BE2C (cell line): ENCODE measurements at places on chromosomes 1 and 21.

GRCh38 chr1:116111524-116112021, 374 bp downstream of the MAB21L3 start:
- DNase-seq, result no peak

- no peak for DNase-seq
Observed at GRCh38 chr1:203512848-203513584, 19.1 kb downstream of the OPTC start.

DNA sequence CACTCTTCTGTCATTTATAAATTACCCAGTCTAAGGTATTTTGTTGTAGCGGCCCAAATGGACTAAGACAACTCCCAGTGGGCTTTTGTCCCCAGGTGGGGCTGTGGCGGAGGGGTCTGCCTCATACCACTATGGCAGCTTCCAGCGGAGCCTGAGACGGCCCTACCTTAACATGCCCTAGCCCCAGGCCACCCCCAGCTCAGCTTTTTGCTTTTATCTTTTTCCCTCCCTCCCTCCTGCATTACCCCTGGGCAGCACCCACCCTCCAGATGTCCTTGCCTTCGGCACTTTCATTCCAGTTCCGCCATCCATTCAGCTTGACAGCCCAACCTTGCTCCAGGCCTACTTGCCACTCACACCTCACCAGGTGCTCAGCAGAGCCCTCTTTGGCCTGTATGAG, 307.3 kb downstream of the PTPRU start:
- no peak for DNase-seq

GRCh38 chr1:154786804-154787570, 83.1 kb downstream of the KCNN3 start:
- no peak for DNase-seq

DNA sequence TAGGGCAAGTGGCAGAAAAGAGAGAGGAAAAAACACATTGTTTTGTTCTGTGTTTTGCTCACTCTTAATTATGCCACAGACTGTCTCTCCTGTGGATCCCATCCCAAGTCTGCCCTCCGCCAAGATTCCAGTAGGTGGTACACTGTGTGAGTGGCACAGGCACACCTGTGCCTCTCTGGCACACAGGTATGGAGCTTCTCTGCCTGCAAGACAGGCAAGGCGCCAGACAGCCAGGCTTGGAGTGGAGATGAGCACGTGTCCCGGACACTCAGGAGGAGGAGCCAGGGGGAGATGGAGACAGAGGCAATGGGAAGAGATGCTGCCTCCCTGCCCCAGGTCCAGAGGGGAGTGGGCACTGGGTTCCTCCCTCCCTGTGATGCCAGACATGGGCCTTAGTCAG, 6.5 kb upstream of the GRIK3 start:
- DNase-seq, result no peak

DNA sequence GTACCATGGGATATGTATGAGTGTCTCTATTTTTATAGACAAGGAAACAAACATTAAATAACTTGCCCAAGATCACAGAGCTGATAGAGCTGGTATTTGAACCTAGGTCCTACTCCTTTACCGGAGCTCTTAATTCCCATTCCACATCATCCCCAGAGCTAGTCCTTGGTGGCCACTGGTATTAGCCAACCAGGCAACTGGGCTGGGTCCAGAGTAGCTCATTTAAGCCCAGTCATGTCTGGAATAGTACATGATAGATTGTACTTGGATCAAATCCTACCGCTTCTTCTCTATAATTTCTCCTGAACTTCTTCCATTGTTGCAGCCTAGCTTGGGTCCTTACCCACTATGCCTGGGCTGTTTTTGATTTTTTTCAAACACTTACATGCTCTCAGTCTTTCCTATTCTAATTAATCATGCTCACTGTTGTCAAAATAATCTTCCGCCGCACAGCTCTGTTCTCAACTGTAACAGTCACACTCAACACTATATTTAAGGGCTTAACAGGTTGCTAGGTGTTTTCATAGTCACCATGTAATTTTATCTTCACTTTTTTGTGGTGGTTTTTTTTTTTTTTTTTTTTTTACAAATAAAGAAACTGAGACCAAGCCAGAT, 80.2 kb downstream of the COLGALT2 start:
- no peak for DNase-seq

GRCh38 chr1:155892796-155893195, 18.4 kb downstream of the RIT1 start:
- no peak for DNase-seq

DNA sequence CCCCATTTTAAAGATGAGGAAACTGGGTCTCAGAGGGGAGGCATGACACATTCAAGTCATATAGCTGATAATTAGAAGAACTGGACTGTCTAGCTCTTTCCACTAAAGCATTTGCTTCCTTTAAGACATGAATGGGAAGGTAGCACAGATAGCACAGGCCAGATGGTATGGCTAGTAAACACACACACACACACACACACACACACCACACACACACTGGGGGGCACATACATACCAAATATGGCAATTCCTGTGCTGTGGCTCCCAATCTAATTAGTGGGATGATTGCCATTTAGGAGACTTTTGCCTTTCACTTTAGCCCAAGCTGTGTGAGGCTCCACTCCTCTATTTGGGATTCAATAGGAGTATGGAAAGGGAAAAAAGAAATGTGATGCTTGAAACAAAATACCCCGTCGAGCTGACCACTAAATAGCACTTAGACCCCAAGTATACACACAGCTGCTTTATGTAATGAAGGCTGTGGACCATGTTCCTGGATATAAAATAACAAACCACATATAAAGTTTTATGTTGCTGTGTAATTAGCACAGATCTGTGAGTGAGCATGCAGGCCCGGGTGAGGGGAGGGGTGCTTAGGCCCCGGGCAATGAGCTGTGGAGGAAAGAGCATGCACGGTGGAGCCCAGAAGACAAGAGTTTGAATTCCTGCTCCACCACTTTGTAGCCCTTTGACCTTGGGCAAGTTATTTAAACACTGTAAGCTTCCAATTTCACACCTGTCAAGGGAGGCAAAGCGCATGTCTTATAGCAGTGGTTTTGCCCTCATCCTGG, 6.8 kb upstream of the TRABD2B start:
- peak; percentile 33 for DNase-seq

- no peak for DNase-seq
Observed at GRCh38 chr1:1938613-1939295, 19.7 kb upstream of the TMEM52 start.

GRCh38 chr21:38478782-38479181, 19.5 kb downstream of the ERG start:
- DNase-seq, result no peak

DNA sequence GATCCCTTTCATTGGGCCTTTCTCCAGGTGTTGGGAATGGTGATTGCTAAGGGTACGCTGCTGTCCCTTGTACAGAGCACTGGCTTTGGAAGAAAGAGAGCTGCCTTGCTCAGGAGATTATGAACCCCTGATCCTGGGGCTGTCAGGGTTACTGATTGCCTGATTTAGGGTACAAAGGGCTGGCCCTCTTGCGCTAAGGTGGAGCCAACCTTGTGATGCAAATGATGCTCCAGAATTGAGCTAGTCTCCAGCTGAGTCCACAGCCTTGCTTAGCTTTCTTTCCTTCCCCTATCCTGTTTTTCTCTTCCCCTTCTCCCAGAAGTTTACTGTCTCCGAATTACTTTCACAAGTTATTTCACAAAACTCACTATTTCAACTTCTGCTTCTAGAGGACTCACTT, 334.7 kb downstream of the AMY1C start:
- no peak for DNase-seq

DNA sequence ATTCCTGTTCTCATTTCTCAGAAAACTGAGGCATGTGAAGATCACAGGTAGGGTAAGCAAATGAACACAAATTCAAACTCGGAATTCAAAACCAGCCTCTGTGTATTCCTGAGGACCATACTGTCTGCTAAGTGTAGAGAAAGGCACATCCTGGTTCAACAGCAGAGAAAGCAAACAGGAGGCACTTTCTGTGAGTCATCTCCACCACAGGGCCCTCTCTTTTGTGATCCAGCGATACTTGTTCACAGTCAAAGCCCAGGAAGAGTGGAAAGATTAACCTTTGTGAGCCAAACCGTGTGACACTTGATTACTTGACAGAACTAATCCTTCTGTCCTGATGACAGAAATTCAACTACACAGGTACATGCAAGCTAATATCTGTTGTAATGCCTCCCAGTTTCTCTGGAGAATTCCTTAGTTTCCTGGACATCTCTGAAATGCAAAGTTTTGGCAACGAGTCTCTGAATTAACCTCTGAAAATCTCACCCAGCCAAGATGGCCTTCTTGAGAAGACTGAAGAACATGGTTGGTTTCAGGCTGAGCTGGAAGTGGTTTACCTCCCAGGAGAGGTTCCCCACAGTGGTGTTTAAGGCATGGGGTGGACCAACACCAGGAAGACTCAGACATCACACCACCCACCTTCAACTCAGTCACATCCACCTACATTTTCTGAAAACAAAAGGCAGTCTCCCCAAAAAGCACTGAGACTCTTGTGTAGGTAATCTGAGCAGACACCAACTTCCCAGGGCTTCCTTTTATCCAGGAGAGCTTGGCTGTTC, 98.2 kb upstream of the ERG start:
- no peak for DNase-seq

DNA sequence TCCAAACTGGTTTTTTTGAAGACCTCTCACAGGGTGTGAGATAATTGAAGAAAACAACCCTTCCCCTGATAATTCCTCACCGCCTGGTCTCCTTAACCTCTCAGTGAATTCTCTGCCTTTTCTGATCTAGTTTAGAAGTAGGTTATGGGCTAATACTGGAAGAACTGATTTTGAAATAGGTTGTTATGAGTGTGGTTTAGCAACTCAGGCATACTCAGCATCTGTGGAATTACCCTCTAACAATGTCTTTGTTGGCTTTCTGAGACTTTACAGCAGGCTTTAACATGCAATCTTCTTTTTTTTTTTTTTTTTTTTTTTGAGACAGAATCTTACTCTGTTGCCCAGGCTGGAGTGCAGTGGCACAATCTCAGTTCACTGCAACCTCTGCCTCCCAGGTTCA, 10.3 kb upstream of the PLD5 start:
- DNase-seq, result no peak

DNA sequence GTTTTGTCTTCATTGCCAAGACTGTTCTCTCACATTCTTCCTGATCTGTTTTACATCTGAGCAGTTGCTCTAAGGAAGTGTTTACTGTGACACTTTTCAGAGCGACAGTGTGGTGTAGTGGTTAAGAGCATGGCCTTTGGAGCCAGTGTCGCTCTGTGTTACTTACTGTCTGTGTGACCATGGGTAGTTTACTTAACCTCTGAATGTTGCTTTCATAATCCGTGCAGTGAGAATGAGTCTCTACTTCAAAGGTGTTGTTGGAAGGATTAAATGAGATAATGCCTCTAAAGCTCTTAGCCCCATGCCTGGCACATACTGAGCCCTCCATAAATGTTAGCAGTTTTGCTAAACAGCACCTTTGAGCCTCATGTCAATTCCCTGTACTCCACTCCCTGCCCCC, 35.9 kb upstream of the ZFP69B start:
- no peak for DNase-seq

GRCh38 chr1:29975036-29975694, 738.8 kb downstream of the PTPRU start:
- no peak for DNase-seq

DNA sequence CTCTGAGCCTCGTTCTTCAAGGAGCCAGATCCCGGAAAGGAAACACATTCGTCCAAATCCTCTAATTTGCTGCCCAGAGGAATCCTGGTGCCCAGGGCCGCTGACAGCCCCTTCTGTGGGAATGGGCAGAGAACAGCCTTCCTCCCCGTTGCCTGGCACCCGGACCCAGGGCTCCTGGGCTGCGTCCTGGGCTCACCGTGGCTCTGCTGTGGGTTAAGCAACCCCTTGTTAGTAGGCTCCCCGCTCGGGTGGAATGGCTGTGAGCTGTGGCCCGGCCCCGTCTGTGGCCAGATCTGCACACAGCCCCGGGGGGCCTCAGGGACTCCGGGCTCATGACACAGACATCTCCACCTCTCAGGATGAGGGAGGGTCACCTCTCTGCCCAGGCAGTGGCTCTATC, 122.9 kb upstream of the ARHGEF16 start:
- DNase-seq, result no peak

- no peak for DNase-seq
Observed at GRCh38 chr1:201828217-201828819, 639 bp upstream of the IPO9 start.

DNA sequence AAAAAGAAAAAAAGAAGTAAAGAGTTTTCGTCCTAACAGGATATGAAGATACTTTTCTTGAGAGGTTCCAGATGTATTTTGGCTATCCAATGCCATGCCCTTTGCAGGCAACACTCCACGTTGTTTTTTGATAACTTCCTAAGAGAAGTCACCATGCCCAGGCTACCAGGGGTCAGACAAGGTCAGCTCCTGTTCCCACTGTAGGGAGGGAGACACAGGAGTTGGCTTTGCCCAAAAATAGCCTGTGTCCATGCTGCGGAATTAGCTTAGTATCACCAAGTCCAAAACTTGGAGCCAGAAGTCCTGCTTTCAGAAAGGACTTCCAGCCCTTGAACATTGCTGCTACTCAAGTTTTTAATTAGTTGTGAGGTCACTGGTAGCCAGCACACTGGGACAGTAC, 62.1 kb upstream of the NRIP1 start:
- no peak for DNase-seq

DNA sequence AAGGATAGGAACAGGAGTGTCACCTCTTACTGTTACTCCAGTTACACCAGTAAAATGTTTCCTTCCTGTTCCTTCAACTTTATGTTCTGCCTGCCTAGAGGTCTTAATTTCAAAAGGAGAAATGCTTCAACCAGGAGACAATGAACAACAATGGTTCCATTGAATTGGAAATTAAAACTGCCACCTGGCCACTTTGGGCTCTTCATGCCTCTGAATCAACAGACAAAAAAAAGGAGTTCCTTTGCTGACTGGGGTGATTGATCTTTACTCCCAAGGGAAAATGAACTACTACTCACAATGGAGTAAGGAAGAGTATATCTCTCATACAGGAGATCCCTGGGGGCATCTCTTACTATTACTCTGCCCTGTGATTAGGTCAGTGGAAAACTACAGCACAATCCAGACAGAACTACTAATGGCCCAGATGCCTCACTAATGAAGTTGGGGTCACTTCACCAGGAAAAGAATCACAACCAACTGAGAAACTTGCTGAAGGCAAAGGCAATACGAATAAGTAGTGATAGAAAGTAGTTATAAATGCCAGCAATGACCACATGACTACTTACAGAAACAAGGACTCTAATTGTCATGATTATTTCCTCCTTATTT, 76.6 kb upstream of the PRDX6 start:
- DNase-seq, result no peak

DNA sequence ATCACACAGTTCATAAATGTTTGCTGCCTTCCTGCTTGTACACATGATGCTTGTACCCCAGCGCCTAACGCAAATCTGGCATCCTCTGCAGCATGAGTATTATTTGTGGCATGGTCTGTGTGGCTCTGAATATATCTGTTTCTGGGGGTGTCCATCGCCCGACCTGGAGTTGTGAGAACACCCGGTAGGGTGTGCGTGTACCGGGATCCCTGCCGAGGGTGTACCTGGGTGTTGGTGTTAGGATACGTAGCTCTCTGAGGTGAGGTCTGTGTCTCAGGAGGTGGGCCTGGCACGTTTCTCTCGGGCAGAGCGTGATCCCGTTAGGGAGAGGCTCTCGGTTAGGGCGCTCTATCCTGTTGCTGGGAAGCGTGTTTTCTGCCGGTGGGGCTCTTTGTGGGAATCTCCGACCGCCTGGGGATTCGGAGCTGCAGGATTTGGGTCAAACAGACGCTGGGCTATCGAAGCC, 10.4 kb upstream of the CDC20 start:
- DNase-seq, result no peak
